ENCODE measurements at places on chromosomes 16 and 17.
A peak's percentile ranks its signal among the peaks of the same experiment; 100 is the strongest.

DNA sequence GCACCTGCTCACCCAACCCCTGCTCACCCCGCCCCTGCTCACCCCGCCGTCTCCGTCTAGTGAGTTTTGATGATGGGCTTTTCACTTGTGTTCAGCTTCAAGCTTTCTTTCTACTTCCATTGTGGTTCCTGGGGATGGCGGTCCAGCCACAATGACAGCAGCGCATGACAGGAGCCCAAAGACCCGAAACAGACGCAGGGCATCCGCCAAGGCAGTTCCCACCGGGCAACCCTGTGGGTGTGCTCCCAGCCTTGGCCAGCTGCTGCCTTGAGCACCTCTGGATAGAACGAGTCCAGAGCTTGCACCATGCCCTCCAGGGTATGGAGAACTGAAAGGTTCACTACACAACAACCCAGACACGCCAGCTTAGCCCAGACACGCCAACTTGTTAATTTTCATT, 92.9 kb upstream of the CHMP6 start:
- DNase-seq, result no peak

DNA sequence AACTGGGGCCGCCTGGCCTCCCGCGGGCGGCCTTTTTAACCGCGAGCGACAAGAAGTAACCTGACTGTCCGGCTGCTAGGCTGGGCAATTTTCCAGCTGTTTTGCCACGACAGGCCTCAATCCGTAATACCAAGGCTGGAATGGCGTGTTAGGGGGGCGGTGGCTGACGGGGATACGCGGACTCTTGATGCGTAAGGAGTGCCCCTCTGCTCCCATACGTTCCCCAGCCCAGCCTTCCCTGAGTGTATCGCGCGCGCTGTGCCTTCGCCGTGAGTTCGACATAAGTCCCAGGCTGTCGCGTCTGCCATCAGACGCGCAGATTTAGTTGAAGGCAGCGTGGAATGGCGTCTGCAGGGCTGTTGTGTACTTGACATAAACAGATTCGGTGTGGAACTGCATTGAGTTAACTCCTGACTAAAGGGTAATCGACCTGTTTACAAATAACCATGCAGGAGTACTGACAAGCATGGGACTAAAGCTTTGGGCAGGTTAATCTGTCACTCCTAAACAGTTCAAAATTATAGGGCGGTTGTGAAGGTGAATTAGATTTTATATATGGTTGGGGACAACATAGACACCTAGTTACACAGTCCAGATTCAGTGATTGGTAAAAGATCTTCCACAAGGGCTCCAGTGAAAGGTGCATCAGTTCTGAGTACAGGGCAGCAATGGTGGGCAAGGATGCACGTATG, 16.6 kb upstream of the ERN1 start:
- no peak for DNase-seq

DNA sequence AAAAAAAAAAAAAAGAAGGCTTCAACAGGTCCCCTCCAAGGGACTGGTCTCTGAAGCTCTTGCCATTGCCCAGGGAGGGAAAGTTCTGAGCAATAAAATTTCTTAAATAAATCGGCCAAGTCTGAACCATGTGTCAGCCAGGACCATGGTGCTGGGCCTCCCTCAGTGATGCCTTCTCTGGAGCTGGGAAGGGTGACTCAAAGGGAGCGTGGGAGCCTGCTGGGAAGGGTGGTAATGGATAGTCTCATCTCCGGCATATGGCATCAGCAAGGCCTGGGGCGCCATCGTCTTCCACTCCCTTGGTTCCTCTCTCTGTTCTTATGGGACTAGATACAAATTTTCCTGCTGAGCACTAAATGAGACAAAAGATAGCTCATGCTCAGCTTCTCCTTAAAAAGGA, 2.3 kb downstream of the VKORC1 start:
- no peak for DNase-seq

DNA sequence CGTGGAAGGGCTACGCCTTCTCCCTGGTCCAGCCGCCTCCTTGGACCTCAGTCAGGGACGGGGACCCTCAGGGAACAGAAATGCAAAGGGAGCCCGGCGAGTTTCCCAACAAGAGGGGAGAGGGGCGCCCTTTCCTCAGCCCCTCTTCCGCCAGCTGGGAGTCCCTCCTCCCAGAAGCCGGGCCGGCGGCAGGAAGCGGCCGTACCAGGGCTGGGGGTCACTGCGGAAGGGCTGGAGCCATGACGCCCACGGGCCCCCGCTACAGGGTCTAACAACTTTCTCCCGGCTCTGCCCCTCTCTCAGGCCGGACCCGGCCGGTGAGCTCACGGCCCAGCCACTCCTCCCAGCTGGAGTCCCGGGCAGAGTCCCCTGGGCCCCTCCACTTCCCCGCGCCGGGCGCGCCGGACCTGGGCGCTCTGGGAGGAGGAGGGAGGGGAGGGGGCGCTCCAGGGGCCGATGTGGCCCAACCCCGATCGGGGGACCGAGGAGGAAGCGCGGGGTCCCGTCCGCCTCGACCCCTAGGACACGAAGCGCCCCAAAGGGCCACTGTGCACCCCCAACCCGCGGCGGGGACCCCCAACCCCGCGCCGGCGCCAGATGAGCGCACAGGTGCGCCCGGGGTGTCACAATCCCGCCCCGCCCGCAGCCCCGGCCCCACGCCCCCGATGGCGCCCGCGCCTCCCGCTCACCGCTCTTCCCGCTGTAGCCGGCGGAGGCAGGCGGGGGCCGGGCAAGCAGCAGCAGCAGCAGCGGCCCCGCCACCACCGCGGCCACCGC, 578 bp downstream of the PGAP6 start:
- no peak for DNase-seq

- DNase-seq, result no peak
These were observed 17.2 kb upstream of the NUDT16L1 start for GRCh38 chr16:4675864-4676786.

- DNase-seq, result no peak
These were observed 5.4 kb upstream of the SLC5A2 start for GRCh38 chr16:31477220-31478216.

DNA sequence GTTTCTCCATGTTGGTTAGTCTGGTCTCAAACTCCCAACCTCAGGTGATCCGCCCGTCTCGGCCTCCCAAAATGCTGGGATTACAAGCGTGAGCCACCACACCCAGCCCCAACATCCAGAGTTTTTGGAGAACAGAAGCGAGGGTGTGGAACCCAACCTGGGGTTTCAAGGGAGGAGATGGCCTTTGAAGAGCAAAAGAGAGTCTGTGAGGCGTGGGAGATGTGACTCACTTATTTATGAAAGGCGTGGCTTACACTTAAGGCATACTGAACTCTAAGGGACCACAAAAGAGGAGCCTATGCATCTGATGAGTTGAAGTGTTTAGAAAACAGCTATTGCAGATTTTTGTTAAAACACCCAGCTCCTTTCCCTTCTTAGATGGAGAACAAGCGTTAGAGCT, 18.9 kb downstream of the ARSG start:
- DNase-seq, result no peak

DNA sequence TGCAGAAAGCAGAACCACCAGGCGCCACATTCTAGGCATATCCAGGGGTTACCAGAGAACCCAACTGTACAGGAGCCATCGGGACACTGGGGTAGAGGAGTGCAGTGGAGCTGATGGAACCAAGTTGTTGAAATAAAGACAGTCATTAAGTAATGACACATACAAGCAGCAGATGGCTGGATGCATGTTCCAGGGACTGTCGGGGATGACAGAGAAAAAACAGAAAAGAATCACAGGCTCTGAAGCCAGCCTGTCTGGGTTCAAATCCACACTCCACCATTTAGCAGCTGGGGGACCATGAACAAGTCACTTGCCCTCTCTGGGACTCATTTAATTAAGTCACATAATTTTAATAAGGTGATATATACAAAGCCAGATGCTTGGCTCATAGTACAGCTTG, 117.1 kb downstream of the ZNF423 start:
- DNase-seq, result no peak

DNA sequence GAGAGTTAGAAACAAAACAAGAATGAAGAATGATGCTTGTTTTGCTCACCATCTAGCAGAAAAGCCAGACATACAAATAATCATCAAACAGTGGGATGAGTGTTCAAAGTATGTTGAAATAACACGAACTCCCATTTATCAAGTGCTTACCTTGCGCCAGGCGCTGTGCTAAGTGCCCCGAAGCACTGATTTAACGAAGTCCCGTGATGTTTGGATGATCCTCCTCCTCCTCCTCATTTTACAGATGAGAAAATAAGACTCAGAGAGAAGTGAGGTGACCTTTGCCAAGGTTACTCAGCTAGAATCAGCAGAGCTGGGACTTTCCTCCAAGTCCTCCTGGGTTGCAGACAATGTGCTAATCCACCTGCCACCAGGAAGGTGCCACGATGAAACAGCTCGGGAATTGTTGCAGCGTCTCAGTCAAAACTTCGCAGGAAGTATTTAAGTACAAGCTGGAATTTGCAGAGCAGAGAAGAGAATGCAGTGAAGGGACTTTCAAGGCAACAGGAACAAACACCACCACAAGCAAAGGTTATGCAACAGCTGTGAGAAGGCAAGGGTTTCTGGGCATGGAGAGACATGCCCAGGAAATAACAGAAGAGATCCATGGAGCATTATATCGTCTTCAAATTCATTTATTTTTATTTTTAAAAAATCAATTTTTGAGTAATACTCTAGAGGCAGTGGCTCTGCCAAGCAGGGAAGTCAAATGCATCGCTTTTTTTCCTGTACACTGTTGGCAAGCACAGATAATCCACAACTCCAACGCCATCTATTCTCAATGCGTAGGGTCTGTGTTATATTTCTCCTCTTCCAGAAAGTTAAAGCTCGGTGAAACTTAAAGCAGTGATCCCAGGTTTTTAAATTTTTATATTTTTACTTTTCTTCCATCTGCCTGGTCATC, 11.1 kb downstream of the PRCD start:
- DNase-seq, result no peak

GRCh38 chr17:61660746-61661485, 69.9 kb upstream of the NACA2 start:
- DNase-seq, result no peak

DNA sequence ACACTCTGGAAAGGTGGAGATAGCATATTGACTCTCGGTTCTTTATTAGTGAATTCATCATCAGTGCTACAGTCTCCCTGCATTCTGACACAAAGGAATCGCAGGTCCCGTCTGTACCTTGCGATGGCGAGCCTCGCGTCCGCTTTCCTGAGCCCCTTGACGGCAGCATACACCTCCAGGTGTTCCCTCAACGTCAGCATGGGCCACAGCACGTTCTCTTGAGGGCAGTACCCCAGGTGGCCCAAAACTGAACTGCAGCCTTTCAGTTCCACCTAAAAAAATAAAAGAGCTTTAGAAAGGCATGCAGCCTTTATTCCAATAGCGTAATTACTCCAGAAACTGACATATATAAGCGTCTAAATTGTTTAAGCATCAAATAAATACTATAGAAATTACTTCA, 24.2 kb upstream of the ABCA9 start:
- DNase-seq, result no peak

- no peak for DNase-seq
These were observed 86.7 kb downstream of the CLEC16A start for GRCh38 chr16:11030990-11031510.

DNA sequence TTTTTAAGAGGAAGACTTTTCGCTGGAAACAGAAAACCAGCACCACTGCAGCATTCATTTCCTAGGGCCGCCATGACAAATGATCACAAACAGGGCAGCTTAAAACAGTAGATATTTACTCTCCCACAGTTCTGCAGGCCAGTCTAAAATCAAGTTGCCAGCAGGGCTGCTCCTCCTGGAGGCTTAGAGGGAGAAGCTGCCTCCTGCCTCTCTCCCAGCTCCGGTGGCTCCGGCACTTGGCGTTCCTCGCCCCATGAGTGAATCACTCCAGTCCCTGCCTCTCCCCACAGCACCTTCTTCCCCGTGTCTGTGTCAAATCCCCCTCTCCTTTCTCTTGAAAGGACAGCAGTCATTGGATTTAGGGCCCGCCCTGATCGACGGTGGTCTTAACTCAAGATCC, 72.1 kb downstream of the SOCS1 start:
- no peak for DNase-seq

DNA sequence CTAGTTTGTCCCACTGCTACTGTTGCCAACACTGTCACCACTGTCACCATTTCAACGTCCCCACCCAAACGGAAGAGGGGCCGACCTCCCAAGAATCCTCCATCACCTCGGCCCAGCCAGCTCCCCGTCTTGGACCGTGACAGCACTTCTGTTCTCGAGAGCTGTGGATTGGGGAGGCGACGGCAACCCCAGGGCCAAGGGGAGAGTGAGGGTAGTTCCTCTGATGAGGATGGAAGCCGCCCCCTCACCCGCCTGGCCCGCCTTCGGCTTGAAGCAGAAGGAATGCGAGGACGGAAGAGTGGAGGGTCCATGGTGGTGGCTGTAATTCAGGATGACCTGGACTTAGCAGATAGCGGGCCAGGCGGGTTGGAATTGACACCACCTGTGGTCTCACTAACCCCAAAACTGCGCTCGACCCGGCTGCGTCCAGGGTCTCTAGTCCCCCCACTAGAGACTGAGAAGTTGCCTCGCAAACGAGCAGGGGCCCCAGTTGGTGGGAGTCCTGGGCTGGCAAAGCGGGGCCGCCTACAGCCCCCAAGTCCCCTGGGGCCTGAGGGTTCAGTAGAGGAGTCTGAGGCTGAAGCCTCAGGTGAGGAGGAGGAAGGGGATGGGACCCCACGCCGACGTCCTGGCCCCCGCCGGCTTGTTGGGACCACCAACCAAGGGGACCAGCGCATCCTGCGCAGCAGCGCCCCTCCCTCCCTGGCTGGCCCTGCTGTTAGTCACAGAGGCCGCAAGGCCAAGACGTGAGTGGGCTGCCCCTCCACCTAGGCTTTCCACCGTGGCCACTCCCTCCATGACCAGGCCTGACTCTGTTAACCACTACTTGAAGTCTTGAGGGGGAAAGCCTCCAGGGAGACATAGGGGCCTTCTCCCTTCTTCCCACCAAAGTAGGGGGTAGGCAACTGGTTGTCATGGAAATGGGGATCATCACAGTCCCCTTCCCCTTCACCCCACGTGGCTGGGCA, 9.0 kb upstream of the PHKG2 start:
- DNase-seq, result no peak

GRCh38 chr17:70168044-70168976, 1.0 kb upstream of the KCNJ2 start:
- peak; percentile 79 for DNase-seq

DNA sequence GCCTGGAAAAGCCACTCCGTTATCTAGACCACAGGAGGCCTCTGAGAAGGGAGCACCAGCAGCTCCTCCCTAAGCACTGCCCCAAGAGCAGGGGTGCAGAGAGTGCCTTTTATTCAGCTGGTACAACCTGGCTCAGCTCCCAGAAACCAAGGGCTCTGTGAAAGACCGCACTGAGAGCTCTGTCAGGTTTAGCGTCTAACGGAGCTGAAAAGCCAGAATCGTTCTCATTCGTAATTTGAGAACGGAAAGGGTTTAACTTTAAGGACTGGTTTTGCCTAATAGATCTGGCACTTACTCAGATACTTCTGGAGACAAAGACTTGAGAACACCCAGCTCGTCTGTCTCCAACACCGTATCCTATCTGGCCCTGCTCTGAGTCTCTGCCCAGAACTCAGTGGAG, 13.5 kb downstream of the MPG start:
- DNase-seq, result peak; percentile 48

DNA sequence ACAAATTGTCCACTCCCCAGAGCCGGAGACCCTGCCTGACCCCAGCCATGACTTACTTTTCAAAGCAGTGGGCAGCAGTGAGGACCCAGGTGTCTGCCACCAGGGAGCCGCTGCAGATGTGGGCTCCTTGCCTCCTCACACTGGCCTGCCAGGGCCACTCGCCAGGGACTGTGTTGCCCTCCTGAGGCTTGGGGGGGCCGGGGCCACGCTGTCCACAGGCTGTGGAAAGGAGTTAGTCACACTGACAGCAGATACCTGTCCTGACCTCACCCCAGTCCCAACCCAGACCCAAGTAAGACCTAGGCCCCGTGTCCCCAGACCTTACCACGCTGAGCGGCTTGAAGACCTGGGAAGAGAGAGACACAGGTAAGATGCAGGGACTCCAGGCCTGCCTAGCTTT, 1.3 kb downstream of the PRSS53 start:
- no peak for DNase-seq

All from nucleus accumbens (tissue), 56 donors.